Lung (tissue), 17 donors: ENCODE measurements at places on chromosomes 7 and 10.
A peak's percentile ranks its signal among the peaks of the same experiment; 100 is the strongest.

DNA sequence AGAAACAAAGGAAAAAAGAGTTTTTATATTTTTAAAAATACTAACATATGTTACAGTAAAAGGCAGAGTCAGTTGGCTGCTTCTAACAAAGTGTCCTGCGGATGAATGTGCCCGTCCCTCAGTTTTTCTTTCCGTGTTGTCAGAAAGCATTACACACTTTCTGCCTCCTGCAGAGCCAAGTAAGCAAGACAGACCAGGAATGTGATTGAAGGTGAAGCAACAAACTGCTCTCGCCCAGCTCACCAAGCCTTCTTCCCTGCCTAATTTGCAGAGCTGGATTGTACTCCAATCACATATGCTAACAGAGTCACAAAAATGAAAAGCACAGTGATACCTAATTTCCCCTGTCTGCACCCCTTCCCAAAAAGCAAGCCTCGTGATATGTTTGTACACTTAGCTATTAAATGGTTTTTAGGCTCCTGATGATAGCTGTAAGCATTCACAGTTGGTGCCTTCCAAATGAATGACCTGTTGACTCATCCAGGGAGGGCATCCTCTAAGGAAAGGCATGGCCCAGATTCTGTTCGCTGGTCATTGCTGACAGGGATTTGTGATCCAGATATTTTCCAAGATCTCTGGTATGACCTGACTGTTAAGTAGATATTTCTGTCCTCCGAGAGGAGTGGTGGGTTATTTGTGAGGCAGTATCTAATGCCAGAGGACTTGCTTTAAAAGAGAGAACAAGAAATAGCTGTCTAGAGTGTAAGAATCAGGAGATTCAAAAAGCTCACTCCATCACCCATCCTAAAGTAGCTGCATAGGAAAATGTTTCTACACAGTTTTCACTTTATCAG is 187.3 kb upstream of the PLXDC2 start:
- DNase-seq = no peak

- DNase-seq = no peak
Observed at GRCh38 chr7:135601182-135601581, 43.5 kb downstream of the NUP205 start.

DNA sequence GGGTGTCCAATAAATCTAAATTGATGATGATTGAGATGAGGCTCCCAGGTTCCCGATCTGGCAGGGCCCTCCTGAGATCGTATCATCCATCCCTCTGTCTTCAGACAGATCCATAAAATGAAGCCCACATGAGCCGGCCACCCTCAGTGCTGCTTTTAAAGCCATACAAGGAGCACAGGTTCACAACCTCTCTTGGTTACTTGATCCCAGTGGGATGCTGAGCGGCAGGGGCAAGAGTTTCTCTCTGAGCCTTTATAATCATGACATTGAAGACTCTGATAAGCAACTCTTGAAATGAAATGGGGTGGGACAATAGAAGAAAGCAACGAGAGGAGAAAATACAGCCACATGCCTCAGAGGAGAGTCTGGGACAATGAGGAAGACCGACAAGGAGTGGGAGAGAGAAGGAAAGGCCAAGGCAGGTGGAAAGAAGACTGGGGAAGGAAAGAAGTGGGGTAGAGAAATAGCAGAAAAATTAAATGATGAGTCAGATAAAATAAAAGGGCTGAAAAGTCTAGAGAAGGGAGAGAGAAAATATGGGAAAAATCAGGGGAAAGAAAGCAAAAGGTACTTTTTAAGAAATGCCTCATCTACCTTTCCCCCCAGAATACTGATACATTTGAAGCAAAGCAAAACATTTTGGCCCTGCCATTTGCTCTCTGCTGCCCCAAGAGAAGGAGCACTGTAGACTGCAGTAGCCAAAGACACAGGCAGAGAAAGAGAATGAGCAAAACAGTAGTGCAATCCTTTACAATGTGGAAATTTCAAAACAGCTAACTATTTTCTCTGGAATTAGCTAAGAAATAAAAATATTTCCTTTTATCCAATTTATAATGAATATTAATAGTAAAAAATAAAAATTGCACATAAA is 14.6 kb downstream of the GBX1 start:
- DNase-seq = no peak

DNA sequence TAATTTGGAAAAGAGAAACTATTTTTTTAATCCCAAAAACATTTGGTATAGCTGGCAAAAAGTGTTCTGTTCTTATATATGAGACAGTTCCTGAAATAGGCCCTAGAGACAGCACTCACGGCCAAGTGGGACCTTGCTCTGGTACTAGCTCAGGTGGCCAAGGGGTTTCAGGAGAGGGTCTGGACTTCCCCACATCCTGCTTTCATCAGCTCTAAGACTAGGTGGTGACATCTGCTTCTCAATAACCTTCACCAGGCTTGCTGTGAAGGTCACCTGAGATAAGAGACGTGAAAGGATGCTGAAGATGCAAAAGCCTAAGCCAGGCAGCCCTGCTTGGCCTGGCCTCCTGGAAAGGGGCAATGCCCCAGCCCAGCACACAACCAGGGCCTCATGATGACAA is 40.6 kb downstream of the RBM28 start:
- DNase-seq = no peak

DNA sequence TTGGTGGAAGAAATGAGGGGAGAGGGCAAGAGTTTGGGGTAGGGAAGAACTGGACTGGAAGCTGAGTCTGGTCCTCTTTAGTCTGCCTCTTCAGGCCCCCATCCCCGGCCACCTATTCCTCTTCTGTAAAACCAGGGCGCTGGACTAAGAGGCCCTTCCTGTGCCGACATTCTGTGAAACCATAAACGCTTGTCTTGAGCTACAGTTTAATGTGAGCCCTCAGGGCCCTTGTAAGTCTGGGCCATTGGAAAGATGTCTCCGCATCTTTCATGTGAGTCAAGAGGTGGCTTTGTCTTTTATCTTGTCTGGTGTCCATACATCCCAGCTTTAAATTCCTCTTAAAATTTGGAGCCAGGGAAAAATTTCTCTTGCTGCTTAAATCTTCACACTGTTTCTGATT is 90.6 kb downstream of the PLCE1 start:
- no peak for DNase-seq

GRCh38 chr10:76973091-76974016 is 664.3 kb downstream of the KCNMA1 start:
- peak; percentile 74 for DNase-seq

GRCh38 chr7:37215290-37215923 is 233.3 kb downstream of the ELMO1 start:
- DNase-seq = no peak

DNA sequence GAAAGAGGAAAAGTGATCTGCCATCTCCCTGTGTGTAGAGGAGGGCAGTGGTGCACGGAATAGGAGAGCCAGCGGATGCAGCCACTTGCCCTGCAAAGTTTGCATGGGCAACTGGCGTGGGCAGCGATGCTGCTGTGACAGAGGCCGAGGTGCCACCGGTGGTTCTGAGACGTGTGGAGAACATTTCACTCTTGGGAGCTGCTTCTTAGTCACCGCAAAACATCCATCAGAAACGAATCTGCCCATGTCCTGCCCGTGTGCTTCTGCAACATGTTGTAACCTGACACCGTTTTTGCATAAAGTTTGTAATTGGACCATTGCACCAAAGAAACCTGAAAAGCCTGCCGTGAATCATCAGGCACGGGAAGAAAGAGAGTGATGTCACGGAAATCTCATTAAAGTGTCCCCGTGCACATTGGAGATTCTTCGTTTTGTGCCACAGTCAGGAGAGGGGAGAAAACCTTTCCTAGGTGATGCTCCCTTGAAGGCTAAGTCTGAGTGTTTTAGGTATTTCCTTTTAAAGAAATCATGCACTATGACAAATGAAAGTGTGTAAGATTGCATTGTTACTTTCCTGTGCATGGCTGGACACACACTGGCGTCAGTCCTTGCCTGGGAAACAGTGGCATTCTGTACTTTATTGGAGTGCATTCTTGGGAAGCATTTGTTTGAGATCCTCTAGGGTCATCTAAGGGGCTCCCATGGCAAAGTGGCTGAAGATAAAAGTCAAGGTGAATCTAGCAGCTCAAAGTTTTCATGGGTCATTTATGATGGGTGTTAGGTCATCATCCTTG is 302.6 kb downstream of the KLF6 start:
- peak; percentile 92 for DNase-seq

DNA sequence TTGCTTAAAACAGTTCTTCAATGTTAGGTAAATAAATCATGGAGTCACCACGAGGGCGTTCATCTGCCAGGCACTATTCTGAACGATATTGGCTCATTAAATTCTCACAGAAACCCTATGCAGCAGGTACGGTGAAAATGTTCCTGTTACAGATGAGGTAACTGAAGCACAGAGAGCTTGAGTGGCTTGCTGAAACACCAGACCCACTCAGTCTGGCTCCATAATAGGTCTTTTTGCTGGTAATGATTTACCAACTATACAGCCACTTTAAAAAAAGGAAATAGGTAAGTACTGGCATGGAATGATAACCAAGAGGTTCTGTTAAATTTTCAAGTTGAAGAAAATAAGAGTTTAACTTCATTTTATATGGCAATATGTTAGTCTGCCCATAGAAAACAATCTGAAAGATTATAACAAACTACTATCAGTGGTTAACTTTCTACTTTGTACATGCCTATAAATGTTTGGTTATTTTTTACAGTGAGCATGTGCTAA is 1.3 kb upstream of the TM9SF3 start:
- peak; percentile 30 for DNase-seq

- peak; percentile 35 for DNase-seq
Observed at GRCh38 chr7:44065431-44066110, at the start of gene PGAM2. PGAM2 (minus strand) TSS chr7:44065567; CDS start chr7:44065529, 38 bp downstream.

- no peak for DNase-seq
Observed at GRCh38 chr7:40402661-40403060, 267.9 kb downstream of the SUGCT start.

GRCh38 chr10:63252095-63252762 is 119.1 kb downstream of the NRBF2 start:
- DNase-seq = no peak

DNA sequence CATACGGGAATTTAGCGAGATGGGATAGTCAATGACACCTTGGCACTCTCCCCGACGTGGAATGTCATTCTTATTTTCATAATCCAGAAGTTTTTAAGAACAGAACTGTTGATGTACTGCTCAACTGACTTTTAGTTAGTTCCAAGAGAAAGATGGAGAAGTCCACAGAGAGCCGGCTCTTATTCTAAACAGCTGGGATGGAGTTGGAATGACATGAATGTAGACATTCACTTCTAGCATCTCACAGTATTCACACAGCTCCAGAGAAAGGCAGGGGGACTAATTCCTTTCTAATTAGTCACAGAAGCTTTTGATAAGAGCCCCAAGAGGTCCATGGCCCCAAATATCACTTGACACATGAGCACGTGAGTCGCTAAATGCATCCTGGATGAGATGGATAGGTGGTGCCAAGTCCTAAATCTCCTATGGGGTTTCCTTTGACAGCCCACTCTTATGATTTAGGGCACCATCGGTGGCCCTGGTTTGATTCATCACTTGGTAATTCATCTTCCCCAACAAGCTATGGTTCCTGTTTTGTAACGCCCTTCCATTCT is 420.3 kb upstream of the AUTS2 start:
- DNase-seq = peak; percentile 66
